ENCODE measurements at places on chromosomes 2 and 18. TPM values are rescaled to one million over a fixed set of nuclear protein-coding genes. Genes with fewer than 3 reads are reported as not detected.

Gene ALLC
- not detected for total RNA-seq

Gene PLA2R1
- not detected for total RNA-seq

Gene NCOA1
- total RNA-seq, result 52.8 TPM

DNA sequence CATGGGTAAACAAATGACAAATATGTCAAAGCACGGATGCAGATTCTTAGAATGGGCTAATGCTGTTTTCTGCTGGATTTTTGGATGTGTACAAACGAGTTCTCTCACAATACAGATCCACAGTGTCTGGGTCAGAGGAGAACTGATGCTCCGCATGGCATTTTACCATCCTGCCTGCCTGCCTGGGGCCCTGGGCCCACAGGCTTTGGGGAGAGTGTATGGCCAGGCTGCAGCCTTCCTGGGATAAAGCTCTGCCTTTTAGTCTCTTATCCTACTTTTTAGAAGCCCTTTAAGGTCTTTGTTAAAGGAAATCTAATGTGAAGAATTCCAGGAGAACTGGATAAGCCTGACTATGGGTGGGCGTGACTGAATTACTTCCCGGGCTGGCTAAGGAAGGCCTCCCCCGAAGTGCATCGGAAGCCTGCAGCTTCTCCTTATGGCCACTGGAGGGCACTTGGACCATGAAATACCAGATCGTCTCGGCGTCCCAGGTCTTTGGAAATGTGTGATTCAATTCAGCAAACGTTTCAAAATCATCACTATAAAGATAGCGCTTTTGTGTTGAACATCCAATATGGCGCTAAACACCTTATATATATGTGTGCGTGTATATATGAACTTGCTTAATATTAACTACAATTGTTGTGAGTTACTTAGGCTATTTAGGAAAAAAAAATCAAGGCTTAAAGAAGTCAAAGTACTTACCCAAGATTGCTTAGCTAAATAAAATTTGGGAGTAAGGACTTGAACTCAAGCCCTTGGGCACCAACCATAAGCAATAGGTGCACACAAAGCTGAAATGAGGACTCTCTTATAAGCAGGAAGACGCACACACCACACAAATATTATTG is 15.2 kb upstream of the DNPEP start:
- H3K27me3 ChIP-seq, result peaks cover 37% of the 10 kb centered on the region
- H3K27ac ChIP-seq, result no peak overlapping the region

DNA sequence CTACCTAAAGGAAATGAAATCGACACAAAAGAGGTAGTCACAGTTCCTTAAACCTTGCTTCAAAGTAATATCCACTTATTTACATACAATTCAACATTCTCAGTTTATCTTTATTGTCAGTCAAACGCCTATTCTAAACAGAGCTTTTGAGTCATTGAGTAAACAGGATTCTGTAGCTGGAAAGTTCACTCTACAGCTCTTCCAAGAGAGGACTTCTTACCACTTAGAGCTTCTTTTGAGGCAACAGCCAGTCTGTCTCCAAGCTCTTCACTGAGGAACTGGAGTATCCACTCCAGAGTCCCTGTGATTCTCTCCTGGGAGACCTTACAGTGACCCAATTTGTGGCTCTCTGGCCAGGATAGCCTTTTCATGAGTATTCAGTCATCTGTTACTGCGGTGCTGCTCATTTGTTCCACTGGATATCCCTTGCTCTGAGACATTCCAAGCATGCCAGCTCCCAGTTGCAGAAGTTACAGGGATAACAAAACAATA is 210.9 kb upstream of the OSR1 start:
- no peaks in the 10 kb centered on the region for H3K27me3 ChIP-seq
- H3K4me3 ChIP-seq, result no peak overlapping the region
- no peaks in the 10 kb centered on the region for H3K4me1 ChIP-seq
- no peak for DNase-seq
- no peak overlapping the region for H3K27ac ChIP-seq
- H3K36me3 ChIP-seq, result no peaks in the 10 kb centered on the region

- no peak overlapping the region for H3K27ac ChIP-seq
- no peak overlapping the region for H3K4me3 ChIP-seq
- no peaks in the 10 kb centered on the region for H3K27me3 ChIP-seq
- no peak for DNase-seq
- H3K4me1 ChIP-seq, result peaks cover 1% of the 10 kb centered on the region
Measured at GRCh38 chr2:173407646-173408045, 53.0 kb downstream of the CDCA7 start.

GRCh38 chr2:226467221-226467620 is 332.4 kb downstream of the IRS1 start:
- no peaks in the 10 kb centered on the region for H3K4me1 ChIP-seq
- H3K36me3 ChIP-seq, result no peaks in the 10 kb centered on the region
- no peak for DNase-seq
- H3K27ac ChIP-seq, result no peak overlapping the region

GRCh38 chr18:57353940-57354461 is 1.6 kb downstream of the ST8SIA3 start:
- peaks cover 10% of the 10 kb centered on the region for H3K27me3 ChIP-seq
- DNase-seq, result no peak
- no peak overlapping the region for H3K27ac ChIP-seq
- H3K36me3 ChIP-seq, result no peaks in the 10 kb centered on the region

DNA sequence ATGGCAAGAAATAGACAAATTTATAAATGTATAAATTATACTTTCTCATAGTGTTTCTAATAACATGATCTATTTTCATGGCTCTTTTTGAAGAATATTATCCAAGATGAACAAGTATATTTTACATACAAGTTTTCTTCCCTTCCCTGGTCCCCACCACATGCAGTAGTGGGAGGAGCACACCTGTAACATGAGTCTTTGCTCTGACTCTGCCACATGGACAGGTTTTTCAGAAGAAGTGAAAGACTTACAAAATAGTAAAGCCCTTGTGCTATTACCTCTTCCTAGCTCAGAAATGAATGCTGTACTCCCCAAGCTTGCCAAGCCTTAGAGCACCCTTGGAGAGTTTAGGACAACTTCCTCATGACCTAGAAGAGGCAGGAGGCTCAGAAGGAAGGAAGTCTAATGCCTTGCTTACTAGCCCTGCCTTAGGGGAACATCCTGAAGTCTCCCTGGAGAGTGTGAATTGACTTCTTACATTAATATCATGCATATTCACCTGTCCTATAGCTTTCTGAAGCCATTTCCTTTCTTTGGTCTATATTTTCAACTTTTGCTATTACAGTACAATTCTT is 18.4 kb downstream of the MXD1 start:
- H3K4me3 ChIP-seq, result no peak overlapping the region
- peaks cover 17% of the 10 kb centered on the region for H3K36me3 ChIP-seq
- no peak for DNase-seq
- no peaks in the 10 kb centered on the region for H3K27me3 ChIP-seq
- no peaks in the 10 kb centered on the region for H3K4me1 ChIP-seq
- no peak overlapping the region for H3K27ac ChIP-seq

DNA sequence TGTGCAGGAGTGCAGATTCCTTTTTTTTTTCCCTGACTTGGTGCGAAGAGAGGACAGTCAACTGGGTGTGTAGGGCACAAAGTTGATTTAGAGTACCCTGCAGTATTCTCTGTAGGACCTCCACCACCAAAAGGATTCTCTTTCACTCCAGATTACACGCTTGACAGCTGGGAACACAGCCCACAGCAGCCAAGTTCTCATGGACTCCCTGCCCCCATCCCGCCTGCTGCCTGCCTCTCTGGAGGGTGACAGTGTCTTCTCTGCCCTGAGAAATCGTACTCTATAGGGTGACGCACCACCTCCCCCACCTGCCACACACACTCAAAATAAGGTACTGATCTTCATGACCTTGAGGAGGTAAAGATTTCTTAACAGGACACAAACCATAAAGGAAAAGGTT is 26.6 kb upstream of the IHH start:
- H3K27ac ChIP-seq, result no peak overlapping the region
- DNase-seq, result no peak
- H3K27me3 ChIP-seq, result no peaks in the 10 kb centered on the region
- no peak overlapping the region for H3K4me3 ChIP-seq

GRCh38 chr2:102238778-102239177 is 52.0 kb downstream of the IL1RL2 start:
- no peak overlapping the region for H3K4me3 ChIP-seq
- H3K4me1 ChIP-seq, result no peaks in the 10 kb centered on the region
- H3K27ac ChIP-seq, result no peak overlapping the region
- peaks cover 4% of the 10 kb centered on the region for H3K27me3 ChIP-seq
- DNase-seq, result no peak

Data from T-cell (primary cell).